Activated T-helper 1 cell treated with anti-CD3 and anti-CD28 coated beads, Interleukin-12 subunit alpha, Interleukin-12 subunit beta, Interleukin-2, Interleukin-4 antibody, amounts not matched to agents 30 ng/mL and 10 ng/mL and 1 ng/mL, durations not matched to agents 14 hours and 24 hours and 36 hours (primary cell): ENCODE measurements at places on chromosomes 13 and 19.

GRCh38 chr13:42747399-42747873, 33.9 kb upstream of the FAM216B start:
- H3K36me3 ChIP-seq: no peaks in the 10 kb centered on the region
- DNase-seq: no peak
- H3K4me3 ChIP-seq: no peak overlapping the region
- no peak overlapping the region for H3K27ac ChIP-seq
- no peaks in the 10 kb centered on the region for H3K4me1 ChIP-seq
- H3K27me3 ChIP-seq: peaks cover 6% of the 10 kb centered on the region

- no peaks in the 10 kb centered on the region for H3K27me3 ChIP-seq
- peaks cover 3% of the 10 kb centered on the region for H3K36me3 ChIP-seq
- H3K27ac ChIP-seq: peak overlapping the region; percentile 23
- H3K4me1 ChIP-seq: peaks cover 21% of the 10 kb centered on the region
- H3K4me3 ChIP-seq: peak overlapping the region; percentile 15
- no peak for DNase-seq
Observed at GRCh38 chr13:113162783-113163685, 4.6 kb downstream of the PROZ start.

DNA sequence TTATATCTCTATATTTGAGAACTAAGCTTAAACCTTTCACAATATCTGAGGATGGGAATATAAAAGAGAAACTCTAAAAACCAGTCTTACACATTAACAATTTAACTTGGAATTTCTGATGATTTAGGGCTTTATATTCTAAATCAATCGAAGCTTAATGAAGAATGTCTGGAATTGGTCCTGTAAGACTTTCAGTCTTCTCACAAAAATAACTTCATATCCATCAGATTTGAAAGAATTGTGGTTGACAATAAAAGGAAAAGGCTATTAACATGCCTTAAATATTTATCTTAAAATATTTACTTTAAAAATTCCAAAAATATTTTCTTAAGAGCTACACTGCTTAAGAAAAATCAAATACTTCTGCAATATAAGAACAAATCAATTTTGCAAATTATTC, 27.3 kb downstream of the MYCBP2 start:
- DNase-seq: no peak
- no peaks in the 10 kb centered on the region for H3K27me3 ChIP-seq
- no peak overlapping the region for H3K27ac ChIP-seq
- peaks cover 34% of the 10 kb centered on the region for H3K4me1 ChIP-seq

DNA sequence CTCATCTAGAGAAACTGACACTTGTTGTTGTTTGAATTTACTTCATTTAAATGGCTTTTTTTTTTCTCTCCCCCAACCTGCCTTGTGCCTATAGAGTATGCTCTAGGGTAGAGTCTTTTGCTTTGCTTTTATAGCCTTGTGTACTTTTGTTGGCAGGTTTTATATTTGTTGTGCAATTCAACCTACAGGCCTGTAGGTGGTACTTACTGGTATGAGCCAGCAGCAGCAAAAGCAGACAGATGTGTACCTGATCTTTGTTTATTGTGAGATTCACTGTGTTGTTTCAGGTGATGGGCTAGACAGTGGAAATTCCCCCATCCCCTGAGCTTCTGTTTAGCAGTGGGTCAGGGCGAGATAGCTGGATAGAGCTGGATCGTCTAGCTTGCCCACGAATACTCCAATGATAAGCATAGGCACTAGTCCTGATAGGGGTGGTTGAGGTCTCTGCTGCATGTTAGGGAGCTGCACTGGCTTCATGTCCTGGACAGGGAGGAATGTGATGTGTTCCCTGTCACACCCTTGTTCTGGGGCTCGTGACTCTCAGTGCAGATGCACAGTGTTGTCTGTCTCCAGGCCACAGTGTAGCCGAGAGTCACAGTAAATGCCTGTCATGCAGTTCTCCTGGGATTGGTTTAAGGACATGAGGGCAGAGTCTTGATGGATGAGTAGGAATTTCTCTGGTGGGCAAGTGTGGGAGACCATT, 21.3 kb downstream of the DNAJC3 start:
- peaks cover 26% of the 10 kb centered on the region for H3K4me1 ChIP-seq
- peaks cover 7% of the 10 kb centered on the region for H3K36me3 ChIP-seq
- H3K4me3 ChIP-seq: no peak overlapping the region
- H3K27me3 ChIP-seq: no peaks in the 10 kb centered on the region
- no peak overlapping the region for H3K27ac ChIP-seq
- no peak for DNase-seq

- H3K4me3 ChIP-seq: no peak overlapping the region
- no peak overlapping the region for H3K27ac ChIP-seq
- no peaks in the 10 kb centered on the region for H3K4me1 ChIP-seq
Observed at GRCh38 chr13:47306991-47307390, 410.1 kb upstream of the HTR2A start.
